ENCODE measurements at places on chromosomes 5 and 9.

DNA sequence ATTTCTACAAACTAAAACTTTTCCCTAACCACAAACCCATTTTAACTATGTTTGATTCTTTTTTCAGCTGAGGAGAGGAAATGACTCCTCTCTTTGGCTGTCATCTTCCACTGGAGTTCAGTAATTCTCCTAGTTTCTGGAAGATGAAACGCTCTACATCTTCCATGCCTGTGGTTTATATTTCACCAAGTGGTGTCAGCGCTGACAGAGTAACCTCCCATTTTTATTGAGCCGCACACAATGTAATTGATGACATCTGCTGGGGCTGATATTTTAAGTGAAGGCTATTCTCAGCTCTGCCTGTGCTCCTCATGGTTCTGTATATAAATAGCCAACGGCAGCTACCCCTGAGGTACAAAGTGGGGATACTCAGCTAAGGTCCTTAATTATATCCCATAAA is 234.6 kb downstream of the SPOCK1 start:
- no peak for DNase-seq

GRCh38 chr5:644971-645370 is 32.8 kb downstream of the CEP72 start:
- no peak for DNase-seq

DNA sequence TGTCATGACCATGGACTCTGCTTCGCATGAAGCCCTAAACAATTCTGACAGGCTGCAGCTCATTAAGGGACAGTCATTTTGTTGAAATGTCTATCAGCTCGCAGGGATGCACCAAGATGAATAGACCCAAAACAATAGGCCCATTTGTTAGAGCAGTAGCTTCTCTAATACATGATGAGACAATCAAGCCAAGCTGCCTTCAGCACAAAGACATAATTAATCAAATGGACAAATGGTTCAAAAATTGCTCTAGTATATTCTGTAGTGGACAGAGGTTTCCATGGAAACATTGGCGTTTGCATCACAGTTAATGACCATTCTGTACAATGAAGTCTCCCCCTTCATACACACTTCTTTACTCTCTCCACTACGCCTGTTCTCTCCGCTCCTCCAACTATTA is 274.6 kb downstream of the ANXA1 start:
- DNase-seq, result no peak

- no peak for DNase-seq
Observed at GRCh38 chr9:107042606-107043005, 179.6 kb downstream of the ZNF462 start.

DNA sequence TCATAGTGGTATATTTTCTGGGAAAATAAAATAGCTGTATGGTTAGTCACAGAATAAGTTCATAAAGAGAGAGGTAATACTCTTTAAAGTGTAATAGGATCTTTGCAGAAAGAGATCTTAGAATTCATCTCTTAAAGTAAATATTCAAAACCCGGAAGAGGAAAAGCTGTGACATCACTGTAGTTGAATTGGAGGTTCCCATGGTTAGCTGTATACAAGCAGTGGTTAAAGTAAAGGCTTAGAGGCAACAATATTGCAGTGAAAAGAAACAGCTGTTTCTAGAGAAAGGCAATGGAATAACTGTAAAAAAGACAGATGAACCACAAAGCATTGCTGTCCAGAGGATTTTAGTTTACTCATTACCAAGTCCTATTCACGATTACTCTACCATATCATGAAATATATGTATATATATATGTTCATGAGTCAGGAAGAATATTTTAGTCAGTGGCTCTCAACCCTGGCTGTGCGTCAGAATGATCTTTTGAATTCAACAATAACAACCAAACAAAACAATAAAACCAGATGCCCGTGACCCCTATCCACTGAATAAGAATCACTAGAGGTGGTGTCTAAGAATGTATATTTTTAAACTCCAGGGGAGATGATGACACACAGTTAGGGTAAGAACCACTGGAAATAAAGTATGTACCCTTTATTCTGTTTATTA is 4.7 kb downstream of the ERCC6L2 start:
- no peak for DNase-seq

- no peak for DNase-seq
Observed at GRCh38 chr9:77879437-77879943, 152.1 kb downstream of the GNAQ start.

DNA sequence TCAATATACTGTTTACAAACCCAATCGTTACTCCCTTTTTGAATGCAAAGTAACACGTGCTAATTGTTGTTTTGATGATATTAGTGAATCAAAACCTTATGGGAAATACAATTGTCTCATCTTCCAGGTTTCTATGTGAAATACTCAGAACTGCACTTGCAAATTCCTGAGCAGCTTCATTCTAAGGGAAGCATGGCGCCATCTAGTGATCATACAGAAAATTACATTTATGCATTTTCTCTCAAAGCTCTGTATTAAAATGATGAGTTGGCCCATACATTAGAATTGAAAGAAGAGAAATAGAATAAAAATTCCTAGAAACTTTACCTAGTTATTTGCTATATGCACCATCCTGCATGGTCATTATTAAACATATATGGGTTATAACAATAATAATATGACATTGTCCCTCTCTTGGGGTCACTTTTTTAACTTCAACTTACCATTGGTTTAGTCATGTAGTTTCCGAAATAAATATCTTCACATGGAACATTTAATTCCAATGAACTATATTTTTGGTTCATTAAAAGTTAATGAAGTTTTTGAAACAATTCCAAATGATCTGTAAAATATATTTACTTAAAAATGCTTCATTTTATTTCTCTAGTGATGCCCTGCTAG is 220.0 kb downstream of the PDE4D start:
- DNase-seq, result peak; percentile 78

DNA sequence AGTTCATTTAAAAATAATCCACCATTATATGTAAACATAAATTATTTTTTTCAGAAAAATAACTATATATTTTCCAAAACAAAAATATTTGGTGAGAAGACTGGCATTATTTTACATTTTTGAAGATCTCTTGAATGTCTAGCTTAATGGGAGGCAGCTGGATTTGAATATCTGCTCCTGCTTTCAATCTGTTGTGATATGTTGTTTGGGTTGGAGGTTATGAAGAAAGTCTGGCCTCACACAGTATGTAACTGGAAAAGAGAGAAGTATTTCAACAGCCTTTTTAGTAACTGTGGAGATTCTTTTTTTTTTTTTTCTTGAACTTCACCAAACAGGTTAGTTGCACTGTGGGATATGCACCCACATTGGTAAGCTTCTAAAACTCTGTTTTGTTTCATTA is 84.7 kb upstream of the SLIT3 start:
- no peak for DNase-seq

GRCh38 chr5:121681229-121681855 is 170.3 kb upstream of the FTMT start:
- no peak for DNase-seq

DNA sequence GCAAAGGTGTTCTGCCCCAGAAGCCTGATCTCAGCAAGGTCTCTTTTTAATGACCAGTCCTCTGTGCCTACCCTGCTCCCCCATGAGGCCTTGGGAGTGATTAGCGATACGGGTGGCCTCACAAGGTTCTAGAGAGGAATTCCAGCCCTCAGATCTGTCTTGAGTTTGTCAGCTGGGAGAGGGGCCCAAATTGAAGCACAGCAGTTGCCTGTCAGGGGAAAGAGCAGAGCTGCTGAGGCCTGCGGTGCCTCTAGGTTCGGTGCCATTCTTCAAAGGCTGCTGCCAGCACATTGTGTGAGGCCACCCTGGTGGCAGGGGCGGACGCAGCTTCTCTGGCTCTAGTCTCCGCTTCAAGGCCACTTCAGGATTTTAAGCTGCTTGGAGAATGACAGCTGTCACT is 85.7 kb upstream of the GRIA1 start:
- no peak for DNase-seq

GRCh38 chr9:133873009-133873408 is 119.1 kb downstream of the VAV2 start:
- DNase-seq, result no peak

GRCh38 chr9:114953046-114953445 is 22.7 kb upstream of the TNFSF8 start:
- DNase-seq, result no peak

GRCh38 chr9:123432331-123433236 is 76.6 kb downstream of the CRB2 start:
- DNase-seq, result no peak

- no peak for DNase-seq
Observed at GRCh38 chr9:3875361-3876132, 349.7 kb upstream of the RFX3 start.

DNA sequence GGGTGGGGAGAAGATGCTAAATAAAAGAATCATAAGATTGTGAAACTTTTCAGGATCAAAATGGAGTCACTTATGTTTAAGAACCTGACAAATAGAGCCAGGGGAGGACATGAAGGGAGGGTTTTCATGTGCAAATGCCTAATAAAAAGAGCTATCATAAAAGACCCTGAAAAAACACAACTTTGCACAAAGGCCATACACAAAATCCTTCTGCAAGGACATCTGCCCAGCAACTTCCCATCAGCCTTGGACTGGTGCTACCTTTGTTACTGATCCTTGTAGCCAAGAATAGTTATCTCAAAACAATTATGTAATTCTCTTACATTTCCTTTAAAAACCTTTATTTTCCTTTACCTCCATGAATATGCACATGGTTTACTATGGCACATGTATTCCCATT is 63.0 kb downstream of the APBA1 start:
- no peak for DNase-seq

DNA sequence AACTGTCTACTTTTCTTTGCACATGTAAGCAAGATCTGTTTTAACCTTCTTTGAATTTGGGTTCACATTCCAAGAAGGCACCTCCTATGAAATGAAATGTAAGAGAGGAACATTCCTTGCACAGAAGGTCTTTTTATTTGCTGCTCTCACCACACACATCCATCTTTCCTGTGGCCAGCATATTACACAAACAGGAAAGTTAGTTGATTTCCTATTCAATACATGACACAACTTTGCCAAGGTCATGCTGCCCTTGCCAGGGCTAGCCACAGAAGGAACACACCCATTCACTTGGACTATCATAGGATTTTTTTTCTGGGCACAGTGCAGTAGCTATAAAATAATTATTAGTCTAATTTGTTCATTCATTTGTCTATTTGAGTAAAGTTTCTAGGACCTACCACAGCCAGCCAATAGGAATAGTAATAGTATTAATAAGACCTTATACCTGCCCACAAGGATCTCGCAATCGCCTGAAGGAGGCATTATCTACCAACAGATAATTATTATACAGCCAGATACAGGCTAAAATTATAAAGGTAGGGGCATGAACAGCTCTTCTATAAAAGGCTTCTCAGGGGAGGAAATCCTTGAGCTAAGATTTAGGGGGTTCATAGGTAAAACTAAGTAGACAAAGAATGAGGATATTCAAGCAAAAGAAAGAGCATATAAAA is 78.1 kb upstream of the NREP start:
- no peak for DNase-seq

- no peak for DNase-seq
Observed at GRCh38 chr5:65173130-65173525, 308.6 kb downstream of the ADAMTS6 start.

GRCh38 chr5:132468656-132469379 is 21.8 kb downstream of the IRF1 start:
- no peak for DNase-seq

DNA sequence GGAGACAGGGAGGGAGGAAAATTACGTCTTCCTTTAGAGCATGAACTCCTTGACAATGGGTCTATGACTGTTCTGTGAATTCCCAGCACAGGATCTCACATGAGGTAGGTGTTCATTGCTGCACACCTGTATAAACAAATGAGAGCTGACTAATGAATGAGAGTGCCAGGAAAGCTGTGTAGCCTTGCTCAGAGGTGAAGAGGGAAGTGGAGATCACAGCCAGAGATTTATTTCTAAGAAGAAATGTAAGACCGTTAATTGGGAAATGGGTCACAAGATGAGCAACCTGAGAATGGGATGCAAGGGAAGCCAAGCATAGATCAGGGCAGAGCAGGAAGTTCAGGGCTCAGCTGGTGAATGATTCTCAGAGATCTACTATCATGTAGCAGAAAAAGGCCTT is 295.1 kb downstream of the CDK5RAP2 start:
- no peak for DNase-seq

GRCh38 chr5:33362915-33363314 is 77.8 kb upstream of the TARS1 start:
- DNase-seq, result no peak

DNA sequence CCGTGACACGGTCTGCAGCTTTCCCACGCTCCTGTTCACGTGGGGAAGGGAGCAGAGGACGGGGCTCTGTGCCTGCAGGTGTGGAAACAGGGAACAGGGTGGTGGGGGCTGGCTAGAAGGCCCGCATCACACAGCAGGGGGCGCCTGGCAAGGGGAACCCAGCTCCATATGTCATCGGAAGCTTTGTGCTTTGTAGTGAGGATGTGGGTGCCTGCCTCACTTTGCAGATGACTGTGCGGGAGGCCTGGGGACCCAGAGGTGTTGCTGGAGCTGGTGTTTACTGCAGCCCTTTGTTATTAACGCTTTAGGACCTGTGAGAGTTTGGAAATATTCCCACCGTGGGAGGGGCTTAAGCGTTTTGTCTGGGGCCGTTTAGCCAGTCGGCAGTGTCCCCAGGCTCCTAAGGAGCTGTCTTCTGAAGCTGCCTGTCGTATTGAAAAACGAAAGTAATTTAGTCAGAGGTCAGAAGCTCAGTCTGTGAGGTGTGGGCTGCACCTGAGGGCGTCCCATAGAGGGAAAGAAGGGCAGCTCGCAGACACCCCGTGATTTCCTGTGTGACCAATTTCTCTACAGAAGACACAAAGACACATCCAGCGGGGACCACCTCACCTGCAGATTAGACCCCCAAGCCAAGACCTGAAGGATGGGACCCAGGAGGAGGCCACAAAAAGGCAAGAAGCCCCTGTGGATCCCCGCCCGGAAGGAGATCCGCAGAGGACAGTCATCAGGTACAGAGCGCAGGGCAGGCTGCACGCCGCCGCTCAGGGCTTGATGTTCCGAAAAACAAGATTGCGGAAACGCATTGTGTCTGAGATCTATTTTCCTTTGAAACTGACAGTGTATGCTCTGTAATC is 9.1 kb downstream of the MAN1B1 start:
- peak; percentile 58 for DNase-seq

- no peak for DNase-seq
Observed at GRCh38 chr9:36301227-36301626, 43.0 kb upstream of the GNE start.

- DNase-seq, result no peak
Observed at GRCh38 chr9:116541402-116541801, 145.7 kb upstream of the TRIM32 start.

Measured in Karpas-422 (cell line).